Sigmoid colon (tissue), 7 donors: ENCODE measurements at places on chromosomes 2 and 18. TPM values are rescaled to one million over a fixed set of nuclear protein-coding genes. Genes with fewer than 3 reads are reported as not detected.

GRCh38 chr2:14756122-14756541 lies 123.6 kb downstream of the LRATD1 start:
- H3K27ac ChIP-seq, result no peak overlapping the region
- H3K4me3 ChIP-seq, result no peak overlapping the region
- H3K4me1 ChIP-seq, result no peaks in the 10 kb centered on the region
- no peaks in the 10 kb centered on the region for H3K27me3 ChIP-seq
- no peak for DNase-seq

- H3K4me3 ChIP-seq, result no peak overlapping the region
- no peaks in the 10 kb centered on the region for H3K4me1 ChIP-seq
- no peak overlapping the region for H3K27ac ChIP-seq
- DNase-seq, result no peak
- H3K27me3 ChIP-seq, result no peaks in the 10 kb centered on the region
- no peaks in the 10 kb centered on the region for H3K36me3 ChIP-seq
These were observed 280.0 kb downstream of the GALR1 start for GRCh38 chr18:77529492-77530176.

- no peaks in the 10 kb centered on the region for H3K27me3 ChIP-seq
- H3K4me1 ChIP-seq, result no peaks in the 10 kb centered on the region
- DNase-seq, result no peak
- no peaks in the 10 kb centered on the region for H3K36me3 ChIP-seq
These were observed 52.0 kb downstream of the HAUS1 start for GRCh38 chr18:46156124-46156745.

DNA sequence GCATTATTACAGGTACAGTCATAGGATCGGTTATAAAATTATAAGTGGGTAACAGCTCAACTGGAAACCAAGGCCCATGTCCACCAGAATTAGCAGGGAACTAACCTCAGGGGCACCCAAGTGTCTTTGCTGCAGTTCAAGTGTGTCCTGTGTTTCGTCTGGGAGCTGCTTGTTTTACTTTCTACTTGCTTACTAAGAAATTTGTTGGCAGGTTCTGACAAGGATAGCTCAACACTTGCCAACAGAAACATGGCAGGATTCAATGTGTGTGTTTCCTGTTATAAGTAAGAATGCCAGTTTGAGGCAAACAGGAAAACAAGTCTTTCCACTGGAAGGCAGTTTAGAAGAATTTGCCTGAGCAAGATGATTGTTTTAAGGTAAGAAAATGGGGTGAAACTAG lies 104.5 kb downstream of the EPHA4 start:
- no peaks in the 10 kb centered on the region for H3K27me3 ChIP-seq
- H3K27ac ChIP-seq, result peak overlapping the region; percentile 55
- no peaks in the 10 kb centered on the region for H3K36me3 ChIP-seq
- DNase-seq, result no peak
- no peak overlapping the region for H3K4me3 ChIP-seq

DNA sequence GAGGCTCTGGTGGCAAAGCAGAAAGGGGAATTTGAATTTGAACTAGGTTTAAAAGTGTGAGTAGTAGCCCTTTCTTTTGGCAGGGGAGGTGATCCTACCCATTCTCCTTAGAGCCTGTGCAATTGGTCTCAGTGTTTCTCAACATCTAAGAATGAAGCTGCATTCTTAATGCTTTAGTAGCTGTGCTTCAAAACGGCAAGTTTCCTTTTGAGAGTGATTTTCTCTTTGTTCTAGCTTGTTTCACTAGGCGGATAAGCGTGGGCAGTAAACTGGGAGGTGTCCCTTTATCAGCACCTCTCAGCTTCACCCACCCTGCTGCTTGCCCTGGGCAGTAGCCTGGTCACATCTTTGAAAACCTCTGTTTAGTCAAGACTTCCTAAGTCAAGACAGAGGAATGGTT lies 6.7 kb downstream of the CRIM1 start:
- H3K4me1 ChIP-seq, result no peaks in the 10 kb centered on the region
- no peak overlapping the region for H3K4me3 ChIP-seq
- no peaks in the 10 kb centered on the region for H3K36me3 ChIP-seq
- H3K27ac ChIP-seq, result peak overlapping the region; percentile 95
- DNase-seq, result no peak

- H3K4me3 ChIP-seq, result no peak overlapping the region
- no peaks in the 10 kb centered on the region for H3K4me1 ChIP-seq
- no peaks in the 10 kb centered on the region for H3K36me3 ChIP-seq
- no peak overlapping the region for H3K27ac ChIP-seq
- no peak for DNase-seq
- no peaks in the 10 kb centered on the region for H3K27me3 ChIP-seq
These were observed 216.3 kb downstream of the RNF144A start for GRCh38 chr2:7133521-7133920.

- DNase-seq, result no peak
- no peak overlapping the region for H3K27ac ChIP-seq
- H3K27me3 ChIP-seq, result no peaks in the 10 kb centered on the region
These were observed 211.1 kb upstream of the FAM98A start for GRCh38 chr2:33810046-33810835.

GRCh38 chr2:144631636-144632035 lies 111.7 kb upstream of the ZEB2 start:
- no peaks in the 10 kb centered on the region for H3K4me1 ChIP-seq
- H3K4me3 ChIP-seq, result no peak overlapping the region
- no peaks in the 10 kb centered on the region for H3K36me3 ChIP-seq
- no peak overlapping the region for H3K27ac ChIP-seq
- no peaks in the 10 kb centered on the region for H3K27me3 ChIP-seq

- H3K36me3 ChIP-seq, result no peaks in the 10 kb centered on the region
- no peaks in the 10 kb centered on the region for H3K27me3 ChIP-seq
- H3K27ac ChIP-seq, result no peak overlapping the region
- peaks cover 37% of the 10 kb centered on the region for H3K4me1 ChIP-seq
- H3K4me3 ChIP-seq, result no peak overlapping the region
These were observed 114.3 kb upstream of the MGAT5 start for GRCh38 chr2:134139611-134140010.

The SLC30A3 gene
- 1.1 TPM for total RNA-seq

The ZBTB14 gene
- 15.1 TPM for total RNA-seq

The EVX2 gene
- 2.2 TPM for total RNA-seq

DNA sequence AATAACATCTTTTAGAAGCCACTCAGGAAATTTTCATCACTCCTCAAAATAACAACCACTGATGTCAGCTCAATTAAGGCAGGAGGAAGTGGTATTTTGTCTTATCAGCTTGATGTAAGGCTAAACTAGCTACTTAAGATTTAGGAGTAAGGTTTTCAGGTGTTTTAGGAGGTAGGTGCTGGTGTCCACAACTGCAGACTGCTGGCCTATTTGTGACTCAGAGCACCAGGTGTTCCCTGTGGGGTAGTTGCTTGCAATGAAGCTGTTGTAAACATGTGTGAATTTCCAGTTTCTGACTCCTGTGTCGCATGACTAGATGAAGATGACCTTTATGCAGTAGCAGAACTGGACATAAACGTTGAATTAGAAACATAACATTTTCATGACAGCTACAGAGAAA lies 164.2 kb downstream of the THSD7B start:
- no peaks in the 10 kb centered on the region for H3K27me3 ChIP-seq
- H3K4me3 ChIP-seq, result no peak overlapping the region
- H3K36me3 ChIP-seq, result no peaks in the 10 kb centered on the region
- no peak for DNase-seq
- no peak overlapping the region for H3K27ac ChIP-seq
- H3K4me1 ChIP-seq, result no peaks in the 10 kb centered on the region

GRCh38 chr2:176574484-176575236 lies 305.4 kb downstream of the MTX2 start:
- H3K27ac ChIP-seq, result no peak overlapping the region
- H3K4me1 ChIP-seq, result no peaks in the 10 kb centered on the region
- H3K27me3 ChIP-seq, result no peaks in the 10 kb centered on the region
- no peaks in the 10 kb centered on the region for H3K36me3 ChIP-seq
- H3K4me3 ChIP-seq, result no peak overlapping the region
- DNase-seq, result no peak

- H3K4me3 ChIP-seq, result no peak overlapping the region
- no peaks in the 10 kb centered on the region for H3K4me1 ChIP-seq
- H3K36me3 ChIP-seq, result no peaks in the 10 kb centered on the region
- H3K27ac ChIP-seq, result no peak overlapping the region
These were observed 24.4 kb upstream of the THOC1 start for GRCh38 chr18:292271-292670.

DNA sequence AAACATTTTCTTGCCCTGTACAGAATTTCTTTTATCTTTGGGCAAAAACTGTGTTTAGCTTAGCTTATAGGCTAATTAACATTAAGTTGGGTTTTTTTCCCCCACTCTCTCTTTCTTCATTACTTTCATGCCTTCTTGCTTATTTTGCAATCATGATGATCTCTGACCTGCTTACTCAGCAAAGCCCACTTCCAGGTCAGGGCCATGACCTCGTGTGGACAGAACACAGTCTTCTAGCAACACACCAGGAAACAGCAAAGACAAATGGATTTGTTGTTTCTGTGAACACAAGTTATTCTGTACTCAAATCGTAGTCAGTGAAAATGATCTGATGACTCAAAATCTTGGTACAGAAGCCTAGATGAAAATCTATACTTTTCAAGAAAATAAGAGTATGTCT lies 60.7 kb downstream of the SPATS2L start:
- H3K4me1 ChIP-seq, result peaks cover 41% of the 10 kb centered on the region
- H3K27me3 ChIP-seq, result no peaks in the 10 kb centered on the region
- H3K27ac ChIP-seq, result no peak overlapping the region
- H3K4me3 ChIP-seq, result no peak overlapping the region
- H3K36me3 ChIP-seq, result no peaks in the 10 kb centered on the region

DNA sequence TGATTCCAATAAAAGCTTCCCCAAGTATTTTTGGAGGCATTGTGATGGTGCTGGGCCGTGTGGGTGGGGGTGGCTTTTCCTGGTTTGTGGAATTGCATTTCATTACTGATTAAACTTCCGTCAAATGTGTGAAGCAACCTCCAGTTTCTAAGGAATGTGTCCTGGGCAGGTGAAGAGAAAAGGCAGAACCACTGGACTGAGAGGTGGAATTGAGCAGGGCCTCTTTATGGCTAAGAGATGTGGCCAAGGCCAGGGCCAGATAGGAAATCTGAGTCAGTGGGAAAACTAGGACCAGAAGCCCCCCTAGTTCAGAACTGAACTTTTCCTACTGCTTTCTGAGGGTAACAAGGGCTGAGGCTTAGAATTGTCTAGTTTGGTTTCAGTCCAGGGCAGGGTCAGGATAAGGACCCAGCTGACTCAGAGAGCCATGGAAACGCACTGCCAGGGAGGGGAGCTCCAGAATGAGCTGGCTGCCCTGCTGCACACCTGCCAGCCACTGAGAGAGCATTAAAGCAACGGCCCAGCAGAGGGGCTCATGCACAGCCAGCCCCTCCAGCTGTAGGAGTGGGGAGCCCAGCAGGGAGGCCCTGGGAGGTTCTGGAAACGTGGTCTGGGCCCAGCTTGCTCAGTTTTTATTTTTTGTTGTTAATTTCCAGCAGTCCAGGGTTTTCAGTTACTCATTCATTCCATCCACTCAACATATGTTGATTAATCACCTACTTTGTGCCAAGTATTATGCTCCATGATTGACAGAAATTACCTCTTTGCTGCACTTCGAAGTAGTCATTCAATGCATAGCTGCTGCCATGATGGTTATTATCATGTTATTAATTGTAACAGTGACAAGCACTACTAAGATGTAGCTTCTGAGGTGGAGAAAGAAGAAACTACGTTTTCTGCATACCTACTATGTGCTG lies 156.1 kb downstream of the MSH2 start:
- no peak overlapping the region for H3K4me3 ChIP-seq
- H3K27ac ChIP-seq, result no peak overlapping the region
- peak; percentile 9 for DNase-seq
- no peaks in the 10 kb centered on the region for H3K36me3 ChIP-seq
- no peaks in the 10 kb centered on the region for H3K27me3 ChIP-seq

GRCh38 chr18:74456349-74457042 lies 612 bp downstream of the DIPK1C start:
- H3K4me1 ChIP-seq, result peaks cover 19% of the 10 kb centered on the region
- no peak overlapping the region for H3K27ac ChIP-seq
- H3K27me3 ChIP-seq, result peaks cover 46% of the 10 kb centered on the region
- H3K4me3 ChIP-seq, result peak overlapping the region; percentile 21

DNA sequence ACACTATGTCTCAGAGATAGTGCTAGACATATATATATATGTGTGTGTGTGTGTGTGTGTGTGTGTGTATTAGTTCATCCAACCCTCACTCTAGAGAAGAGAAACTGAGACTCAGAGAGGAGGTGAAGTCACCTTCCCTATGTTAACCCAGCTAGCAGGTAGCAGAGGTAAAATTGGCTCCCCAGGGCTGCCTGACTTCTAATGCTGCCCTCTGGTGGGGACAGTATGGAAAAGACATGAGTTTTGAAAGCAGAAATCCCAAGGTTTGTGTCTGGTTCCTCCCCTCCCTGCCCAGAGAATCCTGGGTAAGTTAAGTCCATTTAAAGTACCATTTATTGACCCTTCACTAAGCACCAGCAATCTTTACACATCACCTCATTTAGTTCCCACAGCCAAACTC lies 137.7 kb downstream of the THNSL2 start:
- H3K27me3 ChIP-seq, result no peaks in the 10 kb centered on the region
- H3K27ac ChIP-seq, result no peak overlapping the region
- H3K4me1 ChIP-seq, result no peaks in the 10 kb centered on the region
- DNase-seq, result no peak

The CLIP4 gene
- total RNA-seq, result 94.6 TPM

DNA sequence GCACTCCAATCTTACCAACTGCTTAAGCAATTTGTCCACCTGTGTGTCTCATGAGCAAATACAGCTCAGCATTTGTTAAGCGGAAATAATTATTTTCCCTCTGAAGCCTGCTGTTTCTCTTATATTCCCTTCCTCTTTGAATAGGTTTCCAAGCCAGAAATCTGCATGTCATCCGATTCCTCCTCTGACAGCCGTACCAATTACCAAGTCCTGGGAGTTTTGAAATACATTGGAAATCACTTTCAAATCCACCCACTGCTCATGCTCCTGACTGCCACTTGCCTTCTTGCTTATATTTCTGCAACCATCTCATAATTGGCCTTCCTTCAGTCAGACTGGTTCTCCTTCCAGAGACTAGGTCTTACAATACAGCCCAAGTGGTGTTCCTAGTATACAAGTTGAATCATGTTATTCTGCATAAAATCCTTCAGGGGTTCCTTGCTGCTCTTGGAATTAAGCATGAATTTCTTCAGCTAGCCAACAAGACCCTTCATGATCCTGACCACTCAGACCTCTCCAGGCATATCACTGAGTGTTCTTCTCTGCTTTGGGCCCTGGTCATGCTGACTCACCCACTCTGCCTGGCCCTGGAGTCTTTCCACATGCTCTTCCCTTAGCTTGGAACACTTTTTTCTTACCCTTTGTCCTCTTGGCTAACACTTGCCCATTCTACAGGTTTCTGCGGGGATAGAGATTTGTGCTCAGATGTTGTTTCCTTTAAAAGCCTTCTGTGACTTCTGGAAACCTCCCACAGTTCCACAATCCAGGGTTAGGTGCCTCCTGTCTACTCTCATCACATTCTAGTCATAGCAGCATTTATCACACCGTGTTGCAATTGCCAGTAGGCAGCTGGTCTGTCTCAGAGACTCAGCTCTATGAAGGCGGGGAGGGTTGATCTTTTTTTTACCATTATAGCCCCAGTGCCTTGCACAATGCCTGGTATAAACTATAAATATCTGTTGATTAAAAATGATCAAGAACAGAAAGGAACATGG lies 157.6 kb downstream of the ARL6IP6 start:
- no peaks in the 10 kb centered on the region for H3K36me3 ChIP-seq
- no peak for DNase-seq
- peak overlapping the region; percentile 9 for H3K27ac ChIP-seq
- peaks cover 26% of the 10 kb centered on the region for H3K4me1 ChIP-seq
